AG08395 (cell line): ENCODE measurements at places on chromosomes 7 and 10.

- no peak for DNase-seq
These were observed 7.2 kb downstream of the VSIR start for GRCh38 chr10:71765906-71766716.

GRCh38 chr10:46228563-46229071 is 58.2 kb upstream of the ANTXRL start:
- DNase-seq: peak; percentile 84

DNA sequence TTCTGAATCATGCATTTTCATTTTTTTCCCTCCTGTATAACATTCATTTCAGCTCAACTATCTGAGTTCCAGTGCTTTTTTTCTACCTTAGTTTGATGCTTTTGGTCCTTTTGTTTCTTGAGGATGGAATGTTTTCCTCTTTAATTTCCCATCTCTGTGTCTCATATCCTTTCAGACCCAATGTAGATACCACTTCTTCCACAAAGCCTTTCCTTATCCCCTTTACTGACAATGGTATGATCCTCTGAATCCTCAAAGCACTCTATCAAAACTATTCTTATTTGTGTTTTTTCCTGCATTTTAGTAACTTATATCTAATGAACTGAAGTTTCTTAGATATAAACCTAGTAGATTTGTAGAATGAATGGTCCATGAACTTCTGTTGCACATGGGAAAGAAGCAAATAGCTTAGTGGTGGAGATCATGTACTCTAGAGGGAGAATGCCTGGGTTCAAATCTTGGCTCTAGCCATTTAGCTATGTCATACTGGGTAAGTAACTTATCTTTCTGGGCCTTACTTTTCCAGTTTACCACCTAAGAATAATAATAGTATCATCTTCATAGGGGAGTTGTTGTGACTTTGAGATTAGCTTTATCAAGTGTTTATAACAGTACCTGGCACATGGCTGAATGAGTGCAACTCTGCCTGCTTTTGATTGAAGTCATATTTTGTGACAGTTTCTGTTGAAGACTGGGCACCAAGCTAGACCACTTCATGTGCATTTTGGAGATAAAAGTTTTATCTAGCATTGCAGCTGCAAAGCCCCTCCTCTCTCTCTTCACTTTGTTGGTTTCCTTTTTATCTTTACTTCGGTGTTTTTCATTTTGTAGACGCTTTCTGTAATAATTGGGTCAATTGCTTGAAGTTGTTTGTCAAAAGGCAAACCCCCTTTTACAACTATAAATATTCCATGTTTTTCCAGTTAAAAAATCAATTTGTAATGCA is 18.5 kb downstream of the STAM start:
- DNase-seq: no peak

GRCh38 chr7:92835261-92835850 is 1.0 kb downstream of the CDK6 start:
- peak; percentile 50 for DNase-seq

DNA sequence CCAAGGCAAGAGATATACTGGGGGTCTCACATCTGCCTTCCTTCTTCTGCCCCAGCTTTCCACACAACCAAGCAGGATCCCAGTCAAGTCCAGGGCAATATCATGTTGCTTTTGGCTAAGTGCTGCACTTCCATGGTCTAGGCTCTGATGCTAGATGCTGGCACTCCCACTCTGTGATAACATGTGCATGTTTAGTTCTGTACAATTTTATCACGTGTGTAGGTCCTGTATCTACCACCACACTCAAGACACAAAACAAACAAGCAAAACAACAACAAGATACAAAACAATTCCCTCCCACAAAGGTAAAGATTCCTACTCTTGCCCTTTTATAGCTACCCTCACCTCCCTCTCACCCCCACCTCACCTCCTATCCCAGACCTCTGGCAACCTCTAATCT is 105.6 kb upstream of the HABP2 start:
- no peak for DNase-seq

DNA sequence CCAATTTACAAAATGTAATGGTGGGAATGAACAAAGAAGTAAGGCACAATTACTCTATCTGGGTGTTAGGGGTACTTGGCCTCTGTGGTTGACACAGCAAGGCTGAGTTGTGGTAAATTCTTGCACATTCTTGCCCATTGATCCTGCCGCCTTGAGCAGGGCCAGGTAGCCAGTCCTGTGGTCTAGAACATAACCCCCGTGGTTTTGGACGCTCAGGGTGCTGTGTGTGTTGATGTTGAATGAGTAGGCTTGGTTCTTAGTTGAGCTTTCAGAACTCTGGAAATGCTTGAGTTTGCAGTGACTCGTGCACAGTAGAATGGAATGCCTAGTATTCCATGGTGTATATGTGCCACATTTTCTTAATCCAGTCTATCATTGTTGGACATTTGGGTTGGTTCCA is 42.3 kb upstream of the CDHR3 start:
- no peak for DNase-seq

GRCh38 chr7:2192831-2193534 is 39.8 kb downstream of the MAD1L1 start:
- no peak for DNase-seq

DNA sequence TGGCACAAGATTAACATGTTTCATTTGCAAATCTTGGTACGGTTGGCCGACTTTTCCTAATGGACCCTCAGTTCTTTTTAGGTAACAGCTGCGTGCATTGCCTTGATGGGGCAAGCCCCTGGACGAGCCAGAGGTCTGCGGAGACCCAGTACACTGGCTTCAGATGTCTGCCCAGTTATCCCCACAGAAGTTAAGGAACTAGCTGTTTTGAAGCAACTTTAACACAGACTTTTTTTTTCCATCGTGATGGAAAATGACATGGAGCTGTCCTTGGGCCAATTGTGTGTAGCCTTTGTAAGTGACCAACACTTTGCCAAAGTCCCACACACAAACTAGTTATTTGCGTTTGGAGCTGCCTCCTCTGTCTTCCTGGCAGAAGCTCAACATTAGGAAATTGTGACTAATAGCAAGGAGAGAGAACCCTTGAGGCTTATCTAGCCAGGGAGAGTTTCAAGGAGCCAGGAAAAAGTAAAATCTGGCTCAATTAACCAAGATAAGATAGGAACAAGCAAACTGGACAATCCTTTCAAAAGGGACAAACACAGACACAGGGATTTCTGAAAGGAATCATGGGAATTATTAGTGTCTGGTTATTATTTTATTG is 99.6 kb upstream of the BMPER start:
- peak; percentile 76 for DNase-seq

- DNase-seq: peak; percentile 67
These were observed 23.5 kb downstream of the BLVRA start for GRCh38 chr7:43781726-43782607.

- peak; percentile 98 for DNase-seq
These were observed at the start of gene RASSF4 for GRCh38 chr10:44959247-44960087. Gene RASSF4 (plus strand): TSS chr10:44959802. CDS start chr10:44970203, 10,401 bp downstream.

GRCh38 chr10:19730167-19730906 is 85.9 kb upstream of the PLXDC2 start:
- DNase-seq: peak; percentile 20

- peak; percentile 55 for DNase-seq
These were observed 40.1 kb downstream of the PALD1 start for GRCh38 chr10:70518695-70519094.

- no peak for DNase-seq
These were observed 22.3 kb downstream of the ZNF518A start for GRCh38 chr10:96152437-96152836.

DNA sequence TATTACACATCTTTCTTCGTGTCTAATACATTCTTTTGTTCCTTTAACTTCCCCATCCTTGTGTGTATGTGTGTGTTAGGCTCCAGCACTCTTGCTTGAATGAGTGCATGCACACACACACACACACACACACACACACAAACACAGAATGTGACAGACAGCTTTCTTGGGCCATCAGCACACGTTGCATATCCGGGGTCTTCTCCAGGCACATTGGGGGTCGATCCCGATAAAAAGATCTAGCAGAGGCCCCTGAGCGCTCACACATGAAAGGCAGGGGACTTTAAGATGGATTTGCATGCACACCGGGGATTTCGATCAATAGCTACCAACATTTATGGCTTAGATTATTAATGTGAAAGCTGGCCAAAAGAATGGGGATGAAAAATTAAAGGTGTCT is 4.5 kb downstream of the SKIDA1 start:
- no peak for DNase-seq

DNA sequence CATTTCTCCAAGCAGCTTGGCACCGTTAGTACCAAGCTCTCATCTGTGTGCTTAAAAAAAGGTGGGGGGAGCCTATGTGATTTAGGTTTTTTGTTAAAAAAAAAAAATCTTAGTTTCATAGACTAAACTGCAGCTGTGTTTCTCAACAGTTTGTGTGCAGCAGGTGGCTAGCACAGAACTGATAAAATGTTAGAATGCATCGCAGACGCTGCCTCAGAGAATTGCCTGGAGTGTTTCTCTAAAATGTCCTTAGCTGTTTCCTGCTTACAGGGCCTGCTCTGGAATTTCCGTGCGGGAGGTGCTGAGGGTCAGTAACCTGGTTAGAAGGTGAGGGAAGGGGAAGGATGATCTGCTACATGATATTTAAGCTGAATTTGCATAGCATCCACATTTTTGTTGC is 268.9 kb downstream of the PLXDC2 start:
- no peak for DNase-seq

DNA sequence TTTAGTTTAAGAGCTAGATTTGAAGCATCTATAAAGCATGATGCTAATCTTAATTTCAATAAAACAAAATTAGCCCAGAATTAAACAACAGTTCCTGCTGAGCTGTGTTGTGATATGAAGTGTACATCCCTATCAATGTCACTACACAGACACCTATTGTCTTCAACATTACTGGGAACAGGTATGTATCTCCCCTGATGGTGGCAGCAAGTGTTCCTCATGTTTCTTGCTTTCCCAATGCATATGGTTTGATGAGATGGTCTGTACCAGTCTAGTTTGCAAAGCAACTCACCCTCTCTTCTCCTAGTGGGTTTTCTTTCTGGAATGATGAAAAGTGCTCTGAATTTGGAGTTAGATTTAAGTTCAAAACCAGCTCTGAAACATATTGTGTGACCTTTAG is 38.1 kb downstream of the TSPAN12 start:
- no peak for DNase-seq

- DNase-seq: peak; percentile 30
These were observed 45.8 kb downstream of the EEPD1 start for GRCh38 chr7:36198854-36199266.

GRCh38 chr10:62511238-62511637 is 137.1 kb downstream of the ZNF365 start:
- no peak for DNase-seq

DNA sequence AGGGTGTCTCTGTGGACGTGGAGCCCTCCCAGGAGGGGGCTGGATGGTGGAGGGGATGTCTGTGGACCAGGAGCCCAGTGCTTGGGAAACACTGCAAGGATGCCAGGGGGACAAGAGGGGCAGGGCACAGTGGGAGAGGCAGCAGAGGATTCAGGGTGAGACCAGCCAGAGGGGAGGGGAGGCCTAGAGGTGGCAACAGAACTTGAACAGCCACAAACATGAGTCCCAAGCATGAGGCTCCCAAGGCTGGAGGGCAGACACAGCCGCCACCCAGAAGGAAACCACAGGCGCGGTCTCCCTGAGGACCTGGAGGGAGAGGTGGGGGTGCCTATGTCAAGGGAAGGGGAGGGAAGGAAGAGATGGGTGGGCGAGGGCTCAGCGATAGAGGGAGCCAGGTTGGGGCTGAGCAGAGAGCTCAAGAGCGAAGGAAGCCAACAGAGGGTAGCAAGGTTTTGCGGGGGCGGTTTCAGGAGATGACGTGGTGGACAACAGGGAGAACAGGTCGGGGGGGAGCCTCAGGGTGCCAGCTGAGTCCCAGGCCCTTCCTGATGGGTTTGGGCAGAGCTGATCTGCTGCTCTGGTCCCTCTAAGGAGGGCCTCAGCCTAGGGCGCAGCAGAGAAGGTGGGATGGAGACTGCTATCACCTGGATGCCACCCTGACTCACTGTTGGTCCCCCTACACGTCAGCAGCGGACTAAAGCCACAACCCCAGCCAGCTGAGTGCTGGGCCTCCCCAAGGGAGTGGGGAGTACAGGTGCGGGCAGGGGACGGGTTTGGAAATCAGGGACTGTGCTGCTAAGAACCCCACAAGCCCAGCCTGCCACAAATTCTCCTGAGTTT is 6.7 kb upstream of the PILRA start:
- DNase-seq: no peak

GRCh38 chr7:126557271-126557670 is 695.5 kb downstream of the GRM8 start:
- no peak for DNase-seq

DNA sequence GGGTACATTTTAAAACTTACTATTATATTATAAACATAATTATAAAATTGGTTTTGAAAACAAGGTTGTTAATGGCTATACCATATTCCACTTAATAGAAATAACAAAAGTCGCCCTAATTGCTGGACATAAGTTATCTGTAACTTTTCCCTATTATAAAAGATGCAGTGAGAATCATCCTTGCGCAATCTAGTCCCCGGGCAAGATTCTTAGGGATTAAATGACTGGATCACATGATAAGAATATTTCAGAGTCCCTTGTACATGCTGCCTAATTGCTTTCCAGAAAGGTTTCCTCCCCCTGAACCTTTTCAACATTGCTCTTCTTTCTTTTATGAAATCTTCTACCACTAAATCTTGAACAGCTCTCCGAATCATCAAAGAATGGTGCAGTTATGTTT is 479.8 kb upstream of the MKI67 start:
- no peak for DNase-seq

DNA sequence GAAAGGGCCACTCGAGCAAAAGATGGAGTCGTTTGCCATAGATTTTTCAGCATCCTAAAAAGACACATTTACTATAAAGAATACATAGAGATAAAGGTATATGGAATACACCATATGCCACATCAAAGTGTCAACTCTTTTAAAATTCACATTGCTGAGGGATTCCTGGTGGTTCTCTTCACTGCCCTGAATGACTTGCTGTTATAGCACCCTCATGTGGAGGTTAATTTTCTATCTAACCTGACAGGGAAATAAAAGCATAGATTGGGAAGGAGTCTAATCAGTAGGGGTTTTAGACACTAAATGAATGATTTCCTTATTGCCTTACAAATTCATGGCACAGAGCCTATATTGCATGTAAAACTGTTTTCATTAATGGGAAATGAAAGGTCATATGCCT is 25.9 kb downstream of the DNAH11 start:
- no peak for DNase-seq
